ENCODE measurements at places on chromosomes 11 and 22. TPM values are rescaled to one million over a fixed set of nuclear protein-coding genes. Genes with fewer than 3 reads are reported as not detected.

- DNase-seq, result no peak
These were observed 24.5 kb downstream of the ARHGAP1 start for GRCh38 chr11:46675949-46676348.

The P4HA3 gene
- 0.21 TPM for total RNA-seq

- no peak for DNase-seq
These were observed 12.1 kb downstream of the CCDC87 start for GRCh38 chr11:66580803-66581202.

GRCh38 chr11:83922318-83922717 is 636.2 kb upstream of the CCDC90B start:
- no peak for DNase-seq

DNA sequence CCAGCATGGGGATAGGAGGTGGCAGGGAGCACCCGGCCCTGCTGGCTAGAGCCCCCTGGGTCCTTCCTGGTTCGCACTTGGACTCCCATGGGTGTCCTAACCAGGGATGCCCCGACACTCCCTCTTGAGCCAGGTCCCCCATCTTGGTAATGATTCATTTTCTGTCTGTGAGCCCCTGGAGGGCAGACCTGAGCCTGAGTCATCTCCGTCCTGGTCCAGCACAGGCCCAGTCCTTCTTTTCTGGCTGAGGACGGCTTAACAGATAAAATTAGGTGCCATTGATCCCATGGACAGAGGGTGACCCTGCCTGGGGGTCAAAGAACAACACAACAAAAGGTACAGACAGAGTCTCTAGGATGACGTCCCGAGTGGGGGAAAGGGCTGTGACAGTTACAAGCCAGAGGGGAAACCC is 3.5 kb downstream of the RHOD start:
- DNase-seq, result no peak

DNA sequence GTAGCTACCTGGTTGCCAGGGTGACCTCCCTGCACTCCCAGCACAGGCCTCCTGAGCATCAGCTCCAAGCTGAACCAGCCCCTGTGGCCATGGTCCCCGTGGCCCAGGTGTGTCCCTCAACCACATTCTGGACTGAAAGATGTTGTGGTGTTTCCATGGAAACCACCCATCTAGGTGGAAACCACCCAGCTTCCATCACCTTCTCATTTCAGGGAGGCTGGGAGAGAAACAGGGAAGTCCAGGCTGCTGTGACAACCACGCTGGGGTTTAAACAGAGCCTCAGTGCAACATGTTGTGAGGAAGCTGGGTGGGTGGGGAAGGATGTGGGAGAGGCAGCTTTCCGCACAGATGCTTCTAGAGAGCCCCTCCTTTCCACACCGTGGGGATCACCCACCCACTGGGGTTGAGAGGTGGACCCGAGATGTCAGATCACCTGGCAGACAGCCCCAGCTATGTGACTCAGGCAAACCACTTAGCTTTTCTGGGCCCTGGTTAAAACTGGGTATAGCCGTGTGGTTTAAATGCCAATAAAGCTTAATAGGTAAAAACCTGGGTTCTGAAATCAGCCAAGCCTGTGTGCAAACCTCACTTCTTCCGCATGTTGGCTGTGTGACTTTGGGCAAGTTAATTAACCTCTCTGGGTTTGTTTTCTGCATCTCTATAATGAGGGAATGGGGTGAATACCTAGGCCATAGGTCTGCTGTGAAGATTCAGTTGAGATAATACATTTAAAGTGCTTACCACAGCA is 46.4 kb downstream of the CD82 start:
- no peak for DNase-seq

The IFITM1 gene
- 44.0 TPM for total RNA-seq

- peak; percentile 42 for DNase-seq
These were observed 650 bp downstream of the GUCY1A2 start for GRCh38 chr11:107017433-107018218.

GRCh38 chr11:19102521-19102900 is 14.5 kb upstream of the ZDHHC13 start:
- DNase-seq, result no peak

The C1QTNF5 gene
- 8.1 TPM for total RNA-seq

- no peak for DNase-seq
These were observed 48.2 kb upstream of the CEP295 start for GRCh38 chr11:93613231-93613831.

The SLCO2B1 gene
- total RNA-seq, result 13.6 TPM

The YAP1 gene
- 55.0 TPM for total RNA-seq

The DAGLA gene
- 5.1 TPM for total RNA-seq

- no peak for DNase-seq
These were observed 31.1 kb downstream of the FADS3 start for GRCh38 chr11:61860054-61860903.

The TIGD3 gene
- not detected for total RNA-seq
